ENCODE measurements at places on chromosomes 7 and 10.

- no peak for DNase-seq
These were observed 58.4 kb downstream of the MET start for GRCh38 chr7:116730097-116731022.

GRCh38 chr10:93454146-93454545 is 28.0 kb downstream of the MYOF start:
- no peak for DNase-seq

DNA sequence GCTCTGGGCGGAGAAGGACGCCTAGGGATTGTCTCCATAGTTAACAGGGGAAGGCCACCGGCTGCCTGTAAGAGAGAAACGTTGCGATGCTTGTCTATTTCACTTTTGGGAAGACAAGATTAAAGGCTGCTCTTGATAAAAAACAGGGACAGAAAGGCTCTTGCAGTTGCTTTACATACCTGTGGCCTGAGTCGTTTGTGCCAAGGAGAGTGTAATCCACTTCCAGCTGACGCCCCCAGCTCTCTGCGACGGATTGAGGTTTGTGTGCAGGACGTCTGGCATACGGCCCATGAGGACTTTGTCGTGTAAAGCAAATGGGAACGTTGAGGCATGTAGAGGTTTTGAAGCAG is 1.1 kb downstream of the MAP3K8 start:
- no peak for DNase-seq

- no peak for DNase-seq
These were observed 46.9 kb downstream of the GPAM start for GRCh38 chr10:112136486-112137153.

DNA sequence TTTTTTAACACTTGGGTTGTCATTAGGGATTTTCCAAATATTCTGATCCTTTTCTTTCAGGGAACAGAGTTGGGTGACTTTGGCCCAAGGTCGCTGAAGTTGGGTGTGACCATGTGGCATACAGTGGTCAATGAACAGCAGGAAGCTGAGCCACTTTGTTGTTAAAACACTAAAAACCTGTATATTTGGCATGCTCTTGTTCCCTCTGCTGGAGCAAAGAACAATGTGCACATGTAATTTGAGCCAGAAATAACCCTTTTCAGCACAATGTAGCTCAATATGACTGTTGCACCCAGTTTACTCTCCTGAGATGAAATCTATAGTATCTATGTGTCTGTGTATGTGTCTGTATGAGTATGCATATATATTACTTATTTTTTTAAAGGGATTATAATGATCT is 74.9 kb downstream of the ADCYAP1R1 start:
- DNase-seq, result no peak

All from NT2/D1 (cell line).